Heart right ventricle (tissue), 16 donors: ENCODE measurements at places on chromosomes 7 and 10. TPM values are rescaled to one million over a fixed set of nuclear protein-coding genes. Genes with fewer than 3 reads are reported as not detected.

Gene OR13A1
- not detected for total RNA-seq

Gene ANKRD30A
- not detected for total RNA-seq

Gene DNAJB12
- total RNA-seq, result 27.4 TPM

Gene EGFR
- 7.3 TPM for total RNA-seq

Gene A1CF
- not detected for total RNA-seq

GRCh38 chr7:73936967-73937366 lies 76.0 kb downstream of the TMEM270 start:
- no peak for DNase-seq

DNA sequence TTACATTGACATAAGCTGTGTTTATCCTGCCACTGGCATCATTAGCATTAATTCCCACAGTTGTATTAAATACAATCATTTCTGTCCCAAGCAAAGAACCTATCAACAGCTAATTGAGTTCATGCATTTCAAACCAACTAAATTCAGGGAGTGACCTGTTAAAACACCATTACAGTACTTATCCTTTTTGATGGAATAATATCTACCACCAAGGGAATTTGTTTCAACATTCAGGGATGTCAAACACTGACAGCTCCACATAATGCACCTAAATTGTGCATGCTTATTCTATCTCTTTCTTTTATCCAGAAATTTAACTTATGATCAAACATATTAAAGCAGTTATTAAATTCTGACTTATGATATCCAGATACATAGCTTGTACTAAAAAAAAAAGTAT lies 136.8 kb downstream of the NSUN6 start:
- DNase-seq, result no peak

DNA sequence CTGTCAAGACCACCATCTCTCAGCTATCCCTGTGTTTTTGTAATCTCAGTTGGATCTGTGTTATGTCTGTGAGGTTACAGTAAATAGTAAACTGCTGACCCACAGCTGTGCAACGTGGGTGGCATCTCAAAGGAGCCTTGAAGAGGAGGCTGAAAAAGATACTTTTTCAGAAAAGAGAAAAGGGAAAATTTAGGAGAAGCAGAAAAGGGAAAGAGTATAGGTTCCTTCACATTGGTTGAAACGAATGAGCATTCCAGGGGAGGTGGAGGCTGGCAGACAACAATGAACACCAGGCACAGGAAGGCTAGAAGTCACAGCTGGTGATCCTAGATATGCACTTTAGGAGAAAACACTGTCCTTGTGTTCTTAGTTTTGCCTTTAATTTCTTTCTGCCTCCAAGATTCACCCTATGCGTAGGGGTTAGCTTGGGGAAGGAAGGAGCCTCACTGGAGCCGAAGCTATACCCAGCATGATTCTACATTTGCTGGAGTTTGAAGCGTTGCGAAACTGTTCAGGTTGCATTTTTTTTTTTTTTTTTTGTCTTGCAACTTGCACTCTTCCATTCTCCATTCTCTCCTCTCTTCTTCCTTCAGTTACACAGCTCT lies 18.3 kb downstream of the CPED1 start:
- no peak for DNase-seq

- no peak for DNase-seq
Measured at GRCh38 chr7:28643188-28643569, 230.9 kb downstream of the CREB5 start.

DNA sequence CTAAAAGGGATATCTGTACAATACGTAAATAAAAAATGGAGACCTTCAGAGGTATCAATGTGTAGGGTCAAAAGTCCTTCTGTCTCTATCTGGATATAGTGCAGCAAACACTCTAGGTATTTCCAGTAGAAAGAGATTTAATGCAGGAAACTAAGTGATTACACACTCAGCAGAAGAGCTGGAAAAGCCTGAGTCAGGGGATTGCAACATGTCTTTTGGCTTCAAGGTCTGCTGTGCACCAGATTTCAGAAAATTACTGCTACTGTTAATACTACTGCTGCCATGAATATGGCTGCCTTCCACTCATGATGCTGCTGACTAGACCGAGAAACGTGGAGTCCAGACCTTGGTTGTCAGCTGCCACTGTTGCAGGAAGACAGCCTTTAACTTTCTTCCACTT lies 94.9 kb upstream of the DLX6 start:
- no peak for DNase-seq

GRCh38 chr7:152035817-152036216 lies 10.3 kb downstream of the GALNT11 start:
- no peak for DNase-seq
